ENCODE measurements at places on chromosomes 3 and 15.

GRCh38 chr3:174023421-174023820 is 625.9 kb downstream of the NLGN1 start:
- DNase-seq: no peak

DNA sequence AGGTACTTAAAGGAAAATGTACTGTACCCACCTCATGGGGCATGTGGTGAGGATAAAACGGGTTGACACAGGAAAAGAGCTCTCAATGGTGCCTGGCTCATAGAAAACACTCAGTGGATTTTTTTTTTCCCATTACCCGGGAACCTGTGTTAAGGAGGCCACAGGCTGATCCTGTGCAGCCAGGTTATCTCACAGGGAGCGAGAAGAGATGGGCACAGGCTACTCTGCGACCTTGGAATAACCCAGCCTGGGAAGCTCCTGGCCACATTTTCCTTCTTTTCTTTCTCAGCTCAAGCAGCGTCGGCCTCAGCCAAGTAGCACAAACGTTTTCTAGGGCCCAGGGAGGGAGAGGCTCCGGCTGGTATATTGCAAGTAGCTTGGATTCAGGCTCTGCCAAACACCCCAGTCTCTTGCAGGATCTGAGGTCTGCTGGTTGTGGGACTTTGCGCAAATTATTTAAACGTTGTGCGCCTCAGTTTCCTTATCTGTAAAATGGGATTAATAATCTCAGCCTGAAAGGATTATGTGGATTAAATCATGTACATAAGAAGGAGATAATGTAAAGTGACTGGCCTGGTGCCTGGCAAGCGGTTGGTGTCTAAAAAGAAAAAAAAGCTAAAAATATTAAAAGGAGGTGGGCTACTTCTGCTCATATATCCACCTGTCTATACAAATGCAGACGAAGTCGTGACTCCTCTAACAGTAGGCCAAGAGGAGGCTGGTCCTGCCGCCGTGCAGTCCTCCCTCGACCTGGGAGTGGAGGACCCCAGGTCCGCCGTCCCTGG is 2.2 kb downstream of the FURIN start:
- no peak for DNase-seq

DNA sequence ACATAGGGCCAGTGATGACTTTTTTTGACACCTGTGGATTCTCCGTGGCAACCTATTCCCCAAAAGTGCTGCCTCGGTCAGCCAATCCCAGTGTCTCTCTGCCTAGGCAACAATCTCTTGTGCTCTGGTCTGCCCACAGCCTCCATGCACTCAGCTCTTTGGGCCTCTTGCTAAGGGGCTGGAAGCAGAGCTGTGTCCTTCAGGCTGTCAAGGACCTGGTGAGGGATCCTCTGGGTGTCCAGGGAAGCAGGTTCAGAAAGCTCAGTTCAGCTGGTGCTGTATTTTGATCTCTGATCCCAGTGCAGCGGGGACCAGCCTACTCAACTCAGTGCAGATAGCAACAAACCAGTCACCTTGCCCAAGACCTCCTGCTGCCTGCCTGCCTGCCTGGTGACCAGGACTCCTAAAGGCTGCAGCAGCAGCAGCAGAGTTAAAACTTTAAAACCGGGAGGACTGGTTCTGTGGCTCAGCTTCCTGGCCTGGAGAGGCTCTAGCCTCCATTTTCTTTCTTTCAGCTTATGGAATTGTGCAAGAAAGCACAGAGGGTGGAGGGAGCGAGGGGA is 6.2 kb downstream of the PAK6 start:
- DNase-seq: no peak

- DNase-seq: no peak
Measured at GRCh38 chr3:81502236-81502635, 259.2 kb downstream of the GBE1 start.

GRCh38 chr15:58077427-58077826 is 11.9 kb upstream of the ALDH1A2 start:
- DNase-seq: no peak

- DNase-seq: no peak
Measured at GRCh38 chr3:167761302-167761701, 25.8 kb downstream of the SERPINI1 start.

DNA sequence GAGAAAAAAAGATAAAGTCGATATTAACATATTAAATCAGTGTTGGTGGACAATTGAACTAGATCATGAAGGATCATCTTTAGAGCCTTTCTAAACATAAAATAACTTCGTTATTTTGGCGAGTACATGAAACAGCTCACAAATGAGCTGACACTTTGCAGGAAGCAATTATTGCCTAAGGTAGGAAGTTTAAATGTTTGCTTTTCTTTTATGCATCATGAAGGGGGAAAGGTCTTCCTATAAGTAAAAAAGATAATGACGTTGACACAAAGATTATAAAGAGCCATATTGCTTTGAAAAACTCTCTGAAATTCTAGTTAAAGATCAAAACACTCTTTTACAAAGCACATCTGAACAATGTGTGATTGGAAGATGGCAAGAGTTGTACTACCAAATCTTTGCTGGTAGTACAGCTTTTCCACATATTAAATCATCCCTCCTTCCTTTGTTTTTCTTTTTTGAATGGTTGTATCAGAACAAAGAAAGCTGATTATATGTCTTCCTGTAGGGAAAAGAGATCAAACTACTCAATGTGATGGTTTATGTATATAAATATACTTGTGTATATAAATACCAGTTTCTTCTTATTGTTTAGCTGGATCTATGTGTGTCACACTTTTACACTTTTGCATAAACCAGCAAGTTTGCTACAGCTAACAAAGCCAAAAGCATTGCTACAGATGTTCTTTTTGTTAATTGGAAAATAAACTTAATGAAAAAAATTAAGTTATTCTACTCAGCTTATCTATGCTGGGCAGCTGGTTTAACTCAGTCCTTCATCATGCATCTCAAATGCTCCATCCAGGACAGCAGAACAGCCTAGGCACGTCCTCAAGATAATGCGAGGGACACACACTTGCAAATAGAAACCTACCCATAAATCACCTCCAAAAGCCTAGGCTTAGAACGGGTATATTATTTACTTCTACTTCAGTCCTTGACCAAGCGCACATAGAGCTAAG is 850.8 kb upstream of the ROBO1 start:
- DNase-seq: no peak

- DNase-seq: no peak
Measured at GRCh38 chr3:127739347-127740135, 66.8 kb downstream of the ABTB1 start.

DNA sequence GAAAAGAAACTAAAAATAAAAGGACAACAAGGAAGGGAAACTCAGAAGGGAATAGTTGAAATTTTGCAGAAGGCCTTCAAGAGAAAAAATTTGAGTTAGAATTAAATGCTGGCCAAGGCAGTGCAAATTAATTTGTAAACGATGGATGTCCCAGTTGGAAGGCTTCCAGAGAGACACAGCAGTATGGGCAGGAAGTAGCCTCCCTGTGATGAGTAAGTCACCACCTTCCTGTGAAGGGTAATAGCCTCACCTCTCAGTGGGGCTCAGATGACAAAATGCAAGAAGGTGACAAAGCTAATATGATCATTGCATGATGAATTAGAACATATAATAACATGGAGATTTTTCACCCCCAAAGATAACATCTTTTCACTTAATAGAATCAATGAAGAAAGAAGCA is 27.3 kb upstream of the TMCO5A start:
- no peak for DNase-seq

- no peak for DNase-seq
Measured at GRCh38 chr15:92900731-92901071, 577 bp downstream of the CHD2 start.

DNA sequence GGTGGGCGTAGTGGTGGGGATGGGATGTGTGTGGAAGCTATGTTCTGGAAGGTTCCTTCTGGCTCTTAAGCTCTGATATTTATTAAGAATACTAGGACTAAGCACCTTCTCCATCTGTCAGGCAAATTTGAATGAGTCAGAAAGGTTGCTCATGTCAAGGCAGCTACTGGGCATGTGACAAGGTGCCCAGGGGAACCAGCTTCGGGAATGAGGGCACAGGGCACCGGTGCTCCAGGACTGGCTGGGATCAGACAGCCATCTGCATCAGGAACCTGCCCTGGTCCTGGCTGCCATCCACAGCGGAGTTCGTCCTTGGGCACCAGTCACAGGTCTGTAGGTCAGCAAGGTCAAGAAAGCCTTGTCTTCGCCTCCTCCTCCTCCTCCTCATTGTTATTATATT is 32.5 kb downstream of the CA12 start:
- DNase-seq: no peak

- DNase-seq: no peak
Measured at GRCh38 chr3:74033381-74033780, 408.6 kb upstream of the PDZRN3 start.

Measured in activated CD4-positive, alpha-beta T cell treated with anti-CD3 and anti-CD28 coated beads, Interleukin-2, amount 50 U/mL, for 4 hours (primary cell).